ENCODE measurements at places on chromosomes 12 and 14. TPM values are rescaled to one million over a fixed set of nuclear protein-coding genes. Genes with fewer than 3 reads are reported as not detected.

Gene KRT6C
- total RNA-seq = not detected

GRCh38 chr12:119956047-119956446, 33.0 kb upstream of the BICDL1 start:
- no peak for DNase-seq

GRCh38 chr12:47602325-47602724, 103.5 kb downstream of the RPAP3 start:
- DNase-seq = no peak

GRCh38 chr14:103507751-103508150, 14.9 kb downstream of the CKB start:
- DNase-seq = no peak

DNA sequence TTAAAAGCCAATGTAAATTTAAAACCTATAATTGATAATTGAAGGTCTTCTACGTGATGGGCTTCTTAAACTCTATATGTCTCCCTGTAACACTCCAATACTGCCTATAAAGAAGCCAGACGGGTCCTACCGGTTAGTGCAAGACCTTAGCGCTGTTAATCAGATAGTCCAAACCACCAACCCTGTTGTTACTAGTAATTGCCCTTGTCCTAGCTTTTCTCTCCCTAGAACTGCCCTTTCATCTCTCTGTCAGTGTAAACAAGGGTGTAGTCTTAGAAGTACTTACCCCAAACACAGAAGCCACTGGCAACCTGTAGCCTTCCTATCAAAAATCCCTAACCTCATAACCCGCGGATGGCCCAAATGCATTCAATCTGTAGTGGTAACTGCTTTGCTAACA, 243.0 kb upstream of the DIO3 start:
- DNase-seq = no peak

Gene SLC38A1
- total RNA-seq = 168 TPM

Gene CARMIL3
- 0.86 TPM for total RNA-seq

Gene MYH6
- total RNA-seq = not detected

DNA sequence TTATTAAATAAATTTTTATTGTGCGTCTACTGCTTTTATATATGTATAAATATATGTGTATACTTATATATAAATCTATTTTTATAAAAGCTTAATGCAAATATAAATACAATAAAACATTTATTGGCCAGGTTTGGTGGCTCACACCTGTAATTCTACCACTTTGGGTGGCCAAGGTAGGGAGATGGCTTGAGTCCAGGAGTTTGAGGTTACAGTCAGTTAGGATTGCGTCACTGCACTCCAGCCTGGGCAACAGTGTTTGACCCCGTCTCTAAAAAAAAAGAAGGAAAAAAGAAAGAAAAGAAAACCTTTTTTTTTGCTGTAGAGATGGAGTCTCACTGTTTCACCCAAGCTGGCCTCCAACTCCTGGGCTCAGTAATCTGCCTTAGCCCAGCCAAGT, 20.9 kb downstream of the ACTR6 start:
- DNase-seq = no peak

GRCh38 chr12:42278128-42278510, 40.1 kb upstream of the YAF2 start:
- no peak for DNase-seq

- DNase-seq = no peak
Observed at GRCh38 chr14:62661818-62662217, 383.4 kb downstream of the KCNH5 start.

GRCh38 chr12:65651060-65651459, 173.2 kb upstream of the HMGA2 start:
- DNase-seq = no peak

- DNase-seq = no peak
Observed at GRCh38 chr12:30902596-30902995, 24.0 kb upstream of the TSPAN11 start.

DNA sequence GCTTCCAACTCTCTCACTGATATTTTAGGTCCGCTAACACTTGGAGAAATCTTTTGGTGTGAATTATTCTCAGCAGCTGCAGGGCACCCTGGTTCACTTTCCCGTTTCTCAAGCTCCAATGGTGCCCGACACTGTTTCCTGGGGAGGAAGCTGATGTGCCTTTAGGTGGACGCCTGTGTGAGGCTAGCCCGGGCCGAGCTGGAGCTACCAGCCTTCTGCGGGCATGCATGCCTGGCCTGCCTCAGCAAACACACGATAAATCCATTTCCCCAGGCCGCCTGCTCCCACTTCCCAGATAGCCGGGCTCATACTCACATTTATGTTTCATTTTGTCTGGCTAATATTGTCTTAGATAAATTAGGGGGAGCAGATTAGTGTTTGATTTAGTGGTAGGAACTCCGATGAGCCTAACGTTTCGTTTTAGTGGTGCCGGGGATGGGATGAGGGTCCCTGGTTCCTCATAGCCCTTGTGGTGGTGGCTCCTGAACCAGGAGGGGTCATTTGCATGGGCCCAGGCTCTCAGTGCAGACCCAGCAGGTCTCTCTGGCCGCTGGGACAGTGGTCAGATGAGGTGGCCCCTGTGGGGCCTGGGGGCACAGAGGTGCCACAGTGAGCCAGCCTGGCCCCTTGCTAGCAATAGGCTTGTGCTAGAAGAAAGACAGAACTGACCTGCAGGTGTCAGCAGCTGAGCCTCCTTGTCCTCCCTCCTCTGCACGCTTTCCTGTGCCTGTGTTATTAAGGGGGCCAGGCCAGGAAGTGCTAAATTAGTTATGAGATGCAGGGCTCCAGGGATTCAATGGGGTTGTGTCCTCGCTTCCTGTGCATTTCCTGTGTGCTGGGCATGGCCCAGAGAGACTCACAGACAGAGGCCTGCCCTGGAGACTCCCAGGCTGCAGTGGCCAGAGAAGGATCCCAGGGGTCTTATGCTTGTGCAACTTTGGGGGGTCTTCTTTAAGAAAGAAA, 88.3 kb downstream of the KIF26A start:
- DNase-seq = no peak

DNA sequence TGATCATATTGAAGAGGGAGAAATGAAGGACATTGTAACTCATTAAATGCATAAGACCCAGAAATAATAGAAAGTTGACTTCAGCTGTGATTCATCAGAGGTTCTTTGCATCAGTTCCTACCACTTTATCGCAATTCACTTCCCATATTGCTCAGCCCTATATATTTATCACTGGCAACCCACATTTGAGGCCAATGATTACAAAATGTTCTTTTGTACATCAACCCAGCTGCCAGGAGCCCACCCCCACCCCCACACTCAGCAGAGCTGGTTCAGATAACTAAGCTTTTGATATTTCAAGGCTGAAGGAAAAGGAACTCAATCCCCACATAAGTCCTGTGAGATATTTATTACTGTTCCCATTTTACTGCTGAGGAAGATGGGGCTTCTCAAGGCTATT, 51.2 kb upstream of the TMPO start:
- no peak for DNase-seq

- peak; percentile 78 for DNase-seq
Observed at GRCh38 chr14:106586098-106586704, 1059.8 kb downstream of the TMEM121 start.

- DNase-seq = no peak
Observed at GRCh38 chr14:92925446-92925845, 2.5 kb downstream of the CHGA start.

Gene KRT5
- total RNA-seq = not detected

DNA sequence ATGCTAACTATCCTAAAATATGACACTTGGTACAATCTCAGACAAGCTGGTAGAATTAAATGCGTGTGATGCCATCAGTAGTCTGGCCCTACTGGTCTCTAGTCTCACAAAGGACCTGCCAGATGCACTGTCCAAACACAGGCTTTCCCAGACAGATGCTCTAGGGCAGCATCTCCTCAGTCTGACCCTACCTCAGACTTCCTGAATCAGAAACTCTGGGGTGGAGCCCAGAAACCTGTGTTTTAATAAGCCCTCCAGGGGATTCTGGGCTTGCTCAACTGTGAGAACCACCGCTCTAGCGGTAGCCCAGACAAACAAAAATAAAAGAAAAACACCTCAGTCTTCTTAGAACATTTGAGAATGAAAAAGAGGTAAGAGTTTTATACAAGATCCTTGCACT, 48.0 kb downstream of the BDKRB1 start:
- no peak for DNase-seq
